Dermis microvascular lymphatic vessel endothelial cell (primary cell): ENCODE measurements at places on chromosomes 3 and 15. TPM values are rescaled to one million over a fixed set of nuclear protein-coding genes. Genes with fewer than 3 reads are reported as not detected.

GRCh38 chr15:71571641-71572040 is 238.7 kb upstream of the NR2E3 start:
- DNase-seq: no peak

DNA sequence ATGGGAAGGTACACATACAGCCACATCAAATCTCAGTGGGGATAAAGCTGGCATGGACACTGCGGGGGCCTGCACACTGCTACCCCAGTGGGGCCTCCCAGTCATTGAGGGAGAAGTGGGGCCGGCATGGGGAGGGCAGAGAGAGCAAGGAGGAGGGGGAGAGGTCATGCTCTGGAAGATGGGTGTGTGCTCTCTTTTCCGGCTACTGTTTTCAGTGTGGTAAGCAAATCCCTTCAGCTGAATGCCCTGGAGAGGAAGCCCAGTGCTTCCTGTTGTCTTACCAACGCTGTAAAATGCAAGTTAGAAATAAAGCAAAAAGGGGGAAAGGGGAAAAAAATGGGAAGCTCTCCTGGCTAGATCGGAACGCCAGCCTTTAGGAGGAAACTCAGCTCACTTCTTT is 30.8 kb downstream of the NRROS start:
- DNase-seq: peak; percentile 37

The UCN2 gene
- not detected in 2 replicates for total RNA-seq

DNA sequence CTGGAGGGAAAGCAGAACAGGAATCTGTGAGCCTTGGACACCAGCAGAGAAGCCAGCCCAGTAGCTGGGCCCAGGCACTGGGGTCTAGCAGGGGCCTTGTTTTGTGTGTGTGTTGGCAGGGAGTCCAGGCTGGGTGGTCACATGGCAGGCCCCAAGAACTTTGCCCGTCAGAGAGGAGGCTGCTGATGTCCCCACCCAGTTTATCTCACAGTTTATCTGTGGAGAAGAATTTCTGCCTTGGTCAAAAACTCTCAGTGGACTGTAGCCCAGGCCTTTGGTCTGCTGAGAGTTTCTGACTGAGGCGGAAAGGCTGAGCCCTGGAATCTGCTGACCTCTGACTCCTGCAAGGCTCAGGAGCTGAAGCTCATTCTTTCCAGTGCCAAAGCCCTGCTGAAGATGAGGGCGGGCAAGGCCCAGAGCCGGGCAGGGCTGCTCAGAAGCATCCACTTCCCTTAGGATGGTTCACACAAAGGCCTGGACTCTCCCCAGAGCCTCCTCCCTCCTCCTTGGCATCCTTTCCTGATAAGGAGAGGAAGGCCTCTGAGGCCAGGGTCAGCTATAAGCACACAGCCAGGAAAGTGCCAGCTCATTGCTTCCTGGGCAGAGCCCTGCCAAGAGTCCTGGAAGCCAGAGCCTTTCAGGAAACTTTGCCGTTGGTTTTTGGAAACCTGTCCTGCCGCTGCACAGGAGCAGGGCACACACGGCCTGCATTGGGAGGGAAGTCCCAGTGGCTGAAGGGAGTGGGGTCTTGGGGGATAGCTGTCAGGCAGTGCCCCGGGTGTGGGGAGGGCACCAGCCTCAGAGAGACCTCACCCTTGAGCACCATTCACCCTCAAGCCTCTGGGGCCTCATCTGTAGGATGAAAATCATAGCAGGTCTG is 37.2 kb upstream of the SLCO2A1 start:
- peak; percentile 73 for DNase-seq

DNA sequence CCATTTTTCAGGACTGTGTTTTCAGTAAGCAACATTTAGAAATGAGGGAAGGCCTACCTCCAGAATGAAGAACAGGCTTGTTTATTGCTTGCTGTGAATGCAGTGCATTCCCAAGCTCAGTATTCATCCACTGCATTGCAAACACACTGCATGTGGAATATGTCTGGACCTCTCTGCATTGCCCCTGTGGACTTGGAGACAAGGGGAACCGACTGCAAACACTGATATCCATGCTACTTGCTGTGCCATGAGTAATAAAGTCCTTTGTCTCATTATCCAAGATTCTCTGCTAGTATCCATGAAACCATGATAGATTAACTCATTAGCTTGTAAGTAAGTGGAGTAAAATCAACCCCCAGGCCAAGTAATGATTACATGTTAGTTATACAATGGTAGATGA is 301.2 kb upstream of the NR2E3 start:
- DNase-seq: no peak

DNA sequence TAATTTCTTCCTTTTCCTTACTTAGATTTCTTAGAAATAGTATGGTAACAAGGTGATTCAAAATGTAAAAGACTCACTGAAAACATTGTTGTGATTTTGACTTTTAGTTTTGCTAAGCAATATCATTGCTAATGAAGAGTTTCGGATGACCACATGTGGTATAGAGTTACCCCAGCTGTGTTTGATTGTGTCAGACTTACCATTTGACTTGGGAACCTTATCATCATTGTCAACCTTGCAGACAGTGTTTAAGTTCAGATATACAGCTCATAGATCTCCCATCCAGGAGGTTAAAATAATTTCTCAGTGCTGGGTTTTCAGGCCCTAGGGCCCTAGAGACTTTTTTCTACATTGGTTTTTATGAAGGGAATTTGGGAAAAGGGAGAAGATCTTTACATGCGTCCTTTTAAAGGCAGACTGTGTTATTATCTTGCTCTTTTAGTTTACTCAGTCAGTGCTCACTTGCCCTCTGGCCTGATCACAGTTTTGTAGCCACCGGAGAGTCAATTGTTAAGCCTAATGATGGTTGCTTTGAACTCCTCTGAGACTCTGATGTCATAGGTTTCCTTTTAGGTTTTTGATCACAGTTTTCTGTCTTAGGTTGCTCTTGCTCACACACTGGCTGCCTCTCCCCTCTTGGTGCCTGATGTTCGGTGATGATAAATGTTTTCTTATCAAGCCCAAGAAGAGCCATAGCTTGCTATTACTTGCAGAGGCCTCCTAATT is 133.5 kb upstream of the ZPLD1 start:
- DNase-seq: no peak

The CLK3 gene
- 35.0 and 53.5 TPM in 2 replicates for total RNA-seq

DNA sequence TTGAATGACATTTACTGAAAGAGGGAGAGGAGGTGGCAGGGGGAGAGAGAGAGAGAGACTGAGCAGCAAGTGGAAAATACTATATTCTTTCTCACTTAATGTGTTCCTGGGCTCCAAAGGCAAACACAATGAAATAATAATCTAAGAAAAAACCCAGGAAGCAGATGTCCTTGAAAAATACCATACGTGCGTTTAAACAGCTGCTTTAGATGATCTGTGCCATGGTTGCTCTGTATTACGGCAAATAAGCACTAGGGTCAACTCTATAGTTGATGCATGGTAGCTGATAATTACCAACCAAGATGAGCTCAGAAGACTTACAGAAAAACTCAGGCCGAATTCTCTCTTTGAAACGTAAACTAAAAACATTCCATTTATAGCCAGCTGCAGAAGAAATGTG is 410.3 kb upstream of the TBL1XR1 start:
- DNase-seq: no peak

The SLC6A1 gene
- not detected in 2 replicates for total RNA-seq

- no peak for DNase-seq
Observed at GRCh38 chr15:68415061-68415460, 16.9 kb downstream of the ITGA11 start.

- no peak for DNase-seq
Observed at GRCh38 chr15:80429964-80430363, 25.8 kb downstream of the ARNT2 start.

DNA sequence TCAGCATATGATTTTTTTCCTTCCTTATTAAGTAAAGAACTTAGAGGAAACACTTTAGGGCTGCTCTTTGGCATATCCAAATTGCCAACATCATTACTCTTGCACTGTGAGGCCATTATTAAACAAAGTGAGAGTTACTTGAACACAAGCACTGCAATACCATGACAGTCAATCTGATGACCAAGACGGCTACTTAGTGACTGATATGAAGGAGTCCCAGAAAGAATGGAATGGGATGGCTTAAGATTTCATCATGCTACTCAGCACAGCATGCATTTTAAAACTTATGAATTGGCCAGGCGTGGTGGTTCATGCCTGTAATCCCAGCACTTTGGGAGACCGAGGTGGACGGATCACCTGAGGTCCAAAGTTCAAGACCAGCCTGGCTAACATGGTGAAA is 55.2 kb downstream of the FAM98B start:
- no peak for DNase-seq

DNA sequence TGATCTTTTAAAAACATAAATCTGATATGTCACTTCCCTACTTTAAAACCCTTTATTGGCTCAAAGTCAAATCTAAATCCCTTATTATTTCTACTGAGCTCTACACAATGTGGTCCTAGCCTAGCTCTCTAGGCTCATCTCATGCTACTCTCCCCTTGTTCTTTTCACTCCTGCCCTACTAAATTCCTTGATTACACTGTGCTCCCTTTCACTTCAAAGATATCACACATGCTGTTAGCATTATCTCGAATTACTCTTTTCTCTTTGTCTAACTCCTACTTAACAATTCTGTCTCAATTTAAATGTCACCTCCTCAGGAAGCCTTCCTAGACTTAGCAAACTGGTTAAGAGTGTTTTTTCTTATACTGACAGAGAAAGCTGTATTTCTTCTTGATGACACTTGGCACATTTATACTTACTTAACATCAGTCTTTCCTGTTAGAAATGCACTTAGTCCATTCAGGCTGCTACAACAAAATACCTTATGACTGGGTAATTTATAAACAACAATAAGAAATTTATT is 102.0 kb downstream of the SCAPER start:
- DNase-seq: no peak

DNA sequence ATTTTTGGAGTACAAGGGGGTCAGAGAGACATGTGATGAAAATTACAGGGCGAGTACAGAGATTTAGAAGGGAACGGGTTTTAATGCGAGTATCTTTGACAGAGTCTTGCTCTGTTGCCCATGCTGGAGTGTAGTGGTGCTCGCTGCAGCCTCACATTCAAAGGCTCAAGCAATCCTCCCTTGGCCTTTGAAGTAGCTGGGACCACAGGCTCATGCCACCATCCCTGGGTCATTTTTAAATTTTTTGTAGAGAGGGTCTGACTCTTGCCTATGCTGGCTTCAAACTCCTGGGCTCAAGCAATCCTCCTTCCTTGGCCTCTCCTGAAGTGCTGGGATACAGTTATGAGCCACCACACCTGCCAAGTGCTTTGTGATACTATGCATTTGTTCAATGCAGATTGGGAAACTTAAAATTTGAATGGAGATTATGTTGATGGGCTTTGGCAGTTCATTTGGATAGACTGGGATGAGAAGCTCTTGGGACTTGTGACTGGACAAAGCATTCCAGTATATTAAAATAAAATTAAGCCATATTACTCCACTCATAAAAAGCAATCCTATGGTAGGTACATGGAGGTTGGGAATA is 4.0 kb upstream of the LMLN start:
- no peak for DNase-seq

The NUP210 gene
- total RNA-seq: 1.5 and 2.3 TPM in 2 replicates

GRCh38 chr15:78679089-78679511 is 38.1 kb upstream of the CHRNB4 start:
- DNase-seq: no peak

The EPHB3 gene
- 0.13 and 0.25 TPM in 2 replicates for total RNA-seq

- no peak for DNase-seq
Observed at GRCh38 chr3:88061746-88062145, 2.7 kb downstream of the ZNF654 start.

The SLC9C1 gene
- total RNA-seq: under 0.01 and 0.13 TPM in 2 replicates

- peak; percentile 89 for DNase-seq
Observed at GRCh38 chr3:48564022-48564421, 441 bp upstream of the UCN2 start.

GRCh38 chr3:136311968-136312367 is 61.8 kb downstream of the PCCB start:
- DNase-seq: no peak

The XYLB gene
- total RNA-seq: 1.4 and 1.7 TPM in 2 replicates

The SUMF1 gene
- 45.1 and 77.0 TPM in 2 replicates for total RNA-seq

GRCh38 chr15:94015324-94015723 is 216.0 kb upstream of the MCTP2 start:
- no peak for DNase-seq

The CPB1 gene
- total RNA-seq: not detected in 2 replicates

The ZSCAN29 gene
- 12.6 and 12.8 TPM in 2 replicates for total RNA-seq

DNA sequence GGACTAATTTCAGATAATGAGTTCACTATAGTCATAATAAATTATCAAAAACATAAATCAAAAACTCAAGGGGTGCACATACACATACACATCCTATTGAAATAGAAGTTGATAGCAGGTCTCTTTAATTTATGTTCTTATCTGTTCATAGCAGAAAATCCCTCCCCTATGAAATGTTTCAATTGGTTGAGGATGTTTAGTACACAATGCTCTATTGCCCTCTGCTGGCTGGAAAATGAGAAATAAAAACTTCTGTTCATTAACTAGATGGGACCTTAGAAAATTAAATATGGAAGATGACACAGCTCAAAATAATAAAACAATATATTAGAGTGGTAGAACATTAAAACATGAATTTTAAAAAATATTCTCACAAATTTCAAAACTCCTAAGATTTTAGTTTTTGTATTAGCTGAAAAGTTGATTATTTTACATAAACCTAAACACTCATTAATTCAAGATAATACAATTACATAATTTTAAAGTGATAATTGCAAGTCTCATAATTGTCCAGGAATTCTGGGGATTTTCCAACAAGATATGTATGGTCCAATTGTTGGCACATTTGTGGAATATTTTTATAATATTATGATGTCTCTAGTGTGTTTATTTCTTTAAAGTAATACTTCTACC is 735.0 kb downstream of the ROBO1 start:
- no peak for DNase-seq

GRCh38 chr15:27660676-27661075 is 438.4 kb downstream of the OCA2 start:
- DNase-seq: no peak

- no peak for DNase-seq
Observed at GRCh38 chr3:174232658-174233429, 626.3 kb upstream of the NAALADL2 start.

GRCh38 chr3:5188419-5189221 is 1.1 kb downstream of the EDEM1 start:
- no peak for DNase-seq

- no peak for DNase-seq
Observed at GRCh38 chr3:43366481-43366880, 80.1 kb downstream of the SNRK start.

GRCh38 chr3:69122403-69122802 is at the start of gene LMOD3:
LMOD3 (minus strand) TSS chr3:69122595; CDS start chr3:69122386, 209 bp downstream.
- DNase-seq: no peak

The MAGEF1 gene
- 9.6 and 11.6 TPM in 2 replicates for total RNA-seq

The CRABP1 gene
- not detected in 2 replicates for total RNA-seq

GRCh38 chr15:35289024-35289617 is 204.0 kb upstream of the NANOGP8 start:
- peak; percentile 78 for DNase-seq

- DNase-seq: no peak
Observed at GRCh38 chr3:17181413-17181907, 296.7 kb downstream of the PLCL2 start.

DNA sequence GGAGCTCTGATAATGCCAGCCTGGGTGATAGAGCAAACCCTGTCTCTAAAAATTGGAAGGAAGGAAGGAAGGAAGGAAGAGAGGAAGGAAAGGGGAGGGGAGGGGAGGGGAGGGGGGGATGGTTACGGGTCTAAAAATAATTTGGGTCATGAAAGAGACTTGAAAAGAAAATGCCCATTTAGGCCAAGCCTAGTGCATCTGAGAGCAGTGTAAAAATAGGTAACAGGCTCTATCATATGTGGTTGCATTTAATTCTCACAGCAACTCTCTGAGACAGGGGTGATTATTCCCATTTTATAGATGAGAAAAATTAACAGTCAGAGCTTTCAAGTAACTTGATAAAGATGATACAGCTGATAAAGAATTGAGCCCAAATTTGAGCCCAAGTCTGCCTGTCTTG is 3.6 kb upstream of the ECE2 start:
- no peak for DNase-seq
